ENCODE measurements at places on chromosomes 3 and 15. TPM values are rescaled to one million over a fixed set of nuclear protein-coding genes. Genes with fewer than 3 reads are reported as not detected.

The SECISBP2L gene
- 54.3 TPM for total RNA-seq

DNA sequence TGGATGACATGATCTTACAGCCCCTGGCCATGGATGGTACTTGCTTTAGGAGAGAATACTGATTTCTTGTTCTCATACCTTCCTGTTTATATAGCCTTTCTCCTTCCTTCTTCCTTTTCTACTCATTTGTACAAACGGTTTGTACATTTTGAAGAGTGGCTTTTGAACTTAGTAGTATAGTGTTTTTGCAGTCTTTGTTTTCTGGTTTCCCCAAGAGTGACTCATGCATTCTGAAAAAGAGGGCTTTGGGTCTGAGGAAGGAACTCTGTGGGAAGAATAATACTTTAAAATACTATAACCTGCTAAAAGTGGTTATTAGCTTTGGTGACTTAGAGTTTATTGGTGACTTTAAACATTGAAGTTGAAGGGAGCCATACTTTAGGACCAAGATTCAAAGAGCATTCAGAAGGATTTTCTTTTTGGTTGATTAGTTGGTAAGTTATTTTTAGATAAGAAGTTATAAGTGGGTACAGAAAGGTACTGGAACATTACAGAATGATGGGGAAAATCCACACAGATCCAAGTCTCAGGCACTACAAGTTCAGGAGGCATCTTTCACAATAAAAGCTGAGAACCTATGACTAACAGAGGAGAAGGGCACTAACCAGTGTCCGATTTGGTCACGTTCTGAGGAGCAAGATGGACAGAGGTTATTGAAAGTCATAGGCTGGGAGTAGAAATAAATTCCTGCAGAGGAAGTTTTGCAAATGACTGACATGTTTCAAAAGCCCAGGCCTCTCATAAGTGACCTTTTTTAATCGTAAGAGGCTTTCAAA is 369.6 kb upstream of the AZI2 start:
- no peaks in the 10 kb centered on the region for H3K27me3 ChIP-seq
- no peak for DNase-seq
- H3K4me1 ChIP-seq = no peaks in the 10 kb centered on the region
- no peak overlapping the region for H3K27ac ChIP-seq
- H3K36me3 ChIP-seq = no peaks in the 10 kb centered on the region

The CHL1 gene
- 32.5 TPM for total RNA-seq

DNA sequence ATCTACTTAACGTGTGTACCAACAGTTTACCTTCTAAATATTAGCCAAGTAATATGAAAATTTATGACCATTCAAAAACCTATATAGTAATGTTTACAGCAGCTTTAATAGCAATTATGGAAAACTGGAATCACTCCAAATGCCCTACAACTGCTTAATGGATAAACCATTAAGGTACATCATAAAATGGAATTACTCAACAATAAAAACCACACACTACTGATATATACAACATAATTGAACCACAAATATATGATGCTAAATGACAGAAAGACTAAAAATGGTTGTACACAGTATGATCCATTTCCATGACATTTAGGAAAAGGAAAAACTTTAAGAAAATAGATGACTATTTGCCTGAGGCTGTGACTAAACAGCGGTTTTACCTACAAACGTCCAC is 467.1 kb upstream of the EPHA6 start:
- no peaks in the 10 kb centered on the region for H3K4me1 ChIP-seq
- H3K27ac ChIP-seq = no peak overlapping the region
- H3K36me3 ChIP-seq = no peaks in the 10 kb centered on the region
- no peaks in the 10 kb centered on the region for H3K27me3 ChIP-seq

- peaks cover 3% of the 10 kb centered on the region for H3K4me1 ChIP-seq
- no peak overlapping the region for H3K27ac ChIP-seq
- no peak for DNase-seq
- H3K36me3 ChIP-seq = peaks cover 7% of the 10 kb centered on the region
Measured at GRCh38 chr3:160343132-160343531, 55.9 kb downstream of the IFT80 start.

The GHSR gene
- total RNA-seq = not detected
